ENCODE measurements at places on chromosomes 11 and 22. TPM values are rescaled to one million over a fixed set of nuclear protein-coding genes. Genes with fewer than 3 reads are reported as not detected.

The ZNF214 gene
- 2.5 TPM for polyA plus RNA-seq

The UCP3 gene
- 4.5 TPM for polyA plus RNA-seq

The RASSF10 gene
- polyA plus RNA-seq = 0.98 TPM

The BET1L gene
- polyA plus RNA-seq = 34.3 TPM

The ST14 gene
- 0.30 TPM for polyA plus RNA-seq

The PATE4 gene
- not detected for polyA plus RNA-seq

The SART1 gene
- 52.3 TPM for polyA plus RNA-seq

Data from muscle of leg (tissue), 16 donors.